Left lung (tissue), 14 donors: ENCODE measurements at places on chromosomes 12 and 14. TPM values are rescaled to one million over a fixed set of nuclear protein-coding genes. Genes with fewer than 3 reads are reported as not detected.

AMDHD1 gene
- 2.4 TPM for total RNA-seq

DNA sequence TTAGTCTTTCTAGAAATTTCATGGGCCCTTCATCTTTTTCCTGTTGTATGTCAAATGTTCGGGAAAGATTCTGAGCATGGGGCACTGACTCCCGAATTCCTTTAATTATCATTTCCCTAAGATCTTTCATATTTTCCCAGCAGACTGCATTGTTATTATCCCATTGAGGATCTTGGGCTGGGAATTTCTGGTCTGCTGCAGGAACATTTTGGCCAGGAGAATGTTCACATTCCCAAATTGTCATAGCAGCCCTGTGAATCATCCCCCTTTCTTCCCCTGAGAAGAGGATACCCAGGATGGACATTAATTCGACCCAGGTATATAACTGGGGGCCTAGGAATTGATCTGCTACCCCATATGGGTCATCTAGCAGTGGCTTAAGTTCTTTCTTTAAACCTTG is 112.5 kb downstream of the RIN3 start:
- H3K36me3 ChIP-seq = peaks cover 29% of the 10 kb centered on the region
- H3K27ac ChIP-seq = no peak overlapping the region
- no peak overlapping the region for H3K4me3 ChIP-seq
- no peaks in the 10 kb centered on the region for H3K4me1 ChIP-seq

CFAP73 gene
- not detected for total RNA-seq

DNA sequence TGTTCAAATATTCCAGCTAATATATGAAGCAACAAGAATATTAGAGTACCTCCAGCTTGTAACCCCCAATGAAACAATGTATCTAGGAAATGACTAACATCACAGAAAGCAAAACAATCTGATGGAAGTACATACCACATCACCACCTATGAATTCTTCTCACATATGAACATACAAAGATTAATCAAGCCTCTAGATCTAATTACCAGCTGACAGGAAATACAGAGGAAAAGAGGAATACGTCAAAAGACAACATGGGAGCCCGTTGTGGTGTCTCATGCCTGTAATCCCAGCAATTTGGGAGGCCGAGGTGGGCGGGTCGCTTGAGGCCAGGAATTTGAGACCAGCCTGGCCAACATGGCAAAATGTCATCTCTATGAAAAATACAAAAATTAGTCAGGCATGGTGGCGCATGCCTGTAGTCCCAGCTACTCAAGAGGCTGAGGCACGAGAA is 7.5 kb downstream of the NEDD8 start:
- no peaks in the 10 kb centered on the region for H3K27me3 ChIP-seq
- no peak for DNase-seq
- peaks cover 19% of the 10 kb centered on the region for H3K36me3 ChIP-seq
- H3K4me1 ChIP-seq = peaks cover under 1% of the 10 kb centered on the region
- no peak overlapping the region for H3K4me3 ChIP-seq
- no peak overlapping the region for H3K27ac ChIP-seq

- no peaks in the 10 kb centered on the region for H3K27me3 ChIP-seq
- peak; percentile 22 for DNase-seq
- no peak overlapping the region for H3K27ac ChIP-seq
- H3K4me3 ChIP-seq = no peak overlapping the region
- no peaks in the 10 kb centered on the region for H3K36me3 ChIP-seq
- H3K4me1 ChIP-seq = no peaks in the 10 kb centered on the region
Observed at GRCh38 chr14:103311171-103311997, 22.7 kb upstream of the EIF5 start.

TAS2R50 gene
- total RNA-seq = 1.0 TPM

GRCh38 chr12:58378028-58378427 is 436.7 kb downstream of the ATP23 start:
- H3K4me1 ChIP-seq = no peaks in the 10 kb centered on the region
- H3K27me3 ChIP-seq = no peaks in the 10 kb centered on the region
- H3K4me3 ChIP-seq = no peak overlapping the region
- no peak for DNase-seq
- H3K27ac ChIP-seq = no peak overlapping the region

DNA sequence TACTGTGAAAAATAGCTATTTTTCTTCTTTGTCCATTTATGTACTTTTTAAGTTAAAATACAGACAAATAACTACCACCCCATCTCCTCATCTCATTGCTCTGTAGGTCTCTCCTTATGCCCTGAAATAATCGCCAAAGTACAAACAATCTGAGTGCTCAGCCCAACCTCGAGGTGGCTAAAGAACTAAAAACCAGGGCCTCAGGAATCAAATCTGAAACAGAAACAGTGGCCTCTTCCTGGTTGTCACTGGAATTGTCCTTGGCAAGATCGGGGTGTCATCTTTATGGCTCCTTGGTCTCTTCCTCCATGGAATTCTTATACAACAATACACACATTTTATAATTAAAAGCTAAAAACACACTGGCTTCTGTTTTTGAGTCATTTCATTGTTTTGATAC is 182.4 kb downstream of the ASCL1 start:
- H3K4me3 ChIP-seq = no peak overlapping the region
- DNase-seq = no peak
- no peaks in the 10 kb centered on the region for H3K27me3 ChIP-seq
- no peaks in the 10 kb centered on the region for H3K36me3 ChIP-seq
- no peaks in the 10 kb centered on the region for H3K4me1 ChIP-seq

GRCh38 chr12:54564768-54565167 is 15.4 kb downstream of the PDE1B start:
- peaks cover 15% of the 10 kb centered on the region for H3K4me1 ChIP-seq
- DNase-seq = no peak

GRCh38 chr12:100234166-100234565 is 32.7 kb downstream of the DEPDC4 start:
- no peak for DNase-seq
- H3K4me3 ChIP-seq = no peak overlapping the region

PDE3A gene
- total RNA-seq = 9.2 TPM

- no peak for DNase-seq
- no peak overlapping the region for H3K4me3 ChIP-seq
- H3K4me1 ChIP-seq = no peaks in the 10 kb centered on the region
- no peaks in the 10 kb centered on the region for H3K36me3 ChIP-seq
Observed at GRCh38 chr12:2239381-2239871, 186.6 kb downstream of the CACNA1C start.

- H3K36me3 ChIP-seq = no peaks in the 10 kb centered on the region
- H3K4me3 ChIP-seq = no peak overlapping the region
- DNase-seq = no peak
- H3K27me3 ChIP-seq = no peaks in the 10 kb centered on the region
- no peak overlapping the region for H3K27ac ChIP-seq
- H3K4me1 ChIP-seq = no peaks in the 10 kb centered on the region
Observed at GRCh38 chr12:89305373-89305772, 46.9 kb downstream of the DUSP6 start.
